Amygdala (tissue), 56 donors: ENCODE measurements at places on chromosomes 12 and 14.

DNA sequence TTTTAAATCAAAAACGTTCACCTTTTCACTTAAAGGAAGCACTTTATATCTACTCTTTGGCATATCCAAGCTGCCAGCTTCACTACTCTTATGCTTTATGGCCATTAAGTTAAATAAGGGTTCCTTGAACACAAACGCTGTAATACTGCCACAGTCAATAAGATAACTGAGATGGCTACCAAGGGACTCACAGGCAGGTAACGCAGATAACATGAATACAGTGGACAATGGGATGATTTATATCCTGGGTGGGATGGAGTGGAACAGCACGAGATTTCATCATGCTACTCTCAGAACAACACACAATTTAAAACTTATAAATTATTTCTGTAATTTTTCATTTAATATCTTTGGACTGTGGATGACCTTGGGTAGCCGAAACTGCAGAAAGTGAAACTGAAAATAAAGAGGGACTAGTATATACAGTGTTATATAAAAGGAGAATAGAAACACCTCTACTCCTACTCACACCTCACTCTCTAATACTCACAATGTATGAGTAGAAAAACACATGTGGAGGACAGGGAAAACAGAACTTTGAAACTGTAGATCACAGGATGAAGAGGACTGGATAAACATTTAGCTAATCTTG, 367.3 kb downstream of the C12orf50 start:
- no peak for DNase-seq

DNA sequence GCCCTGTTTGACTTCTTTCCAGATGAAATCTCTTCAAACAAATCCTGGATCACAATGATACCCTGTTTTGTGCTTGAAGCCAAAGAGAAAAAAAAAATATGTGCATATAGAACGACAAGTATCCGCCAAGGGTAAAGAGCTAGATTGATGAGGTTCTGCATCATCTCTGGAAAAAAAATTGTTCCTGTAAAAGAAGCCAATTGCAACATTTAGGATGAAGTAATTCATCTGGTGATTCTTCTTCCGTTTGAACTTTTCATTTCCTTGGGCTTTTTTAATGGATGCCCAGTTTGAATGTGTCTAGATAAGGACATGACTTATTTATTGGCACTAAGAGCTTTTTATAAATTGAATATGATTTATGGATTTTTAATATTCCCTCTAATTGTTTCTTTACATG, 38.1 kb upstream of the NPAS3 start:
- no peak for DNase-seq

DNA sequence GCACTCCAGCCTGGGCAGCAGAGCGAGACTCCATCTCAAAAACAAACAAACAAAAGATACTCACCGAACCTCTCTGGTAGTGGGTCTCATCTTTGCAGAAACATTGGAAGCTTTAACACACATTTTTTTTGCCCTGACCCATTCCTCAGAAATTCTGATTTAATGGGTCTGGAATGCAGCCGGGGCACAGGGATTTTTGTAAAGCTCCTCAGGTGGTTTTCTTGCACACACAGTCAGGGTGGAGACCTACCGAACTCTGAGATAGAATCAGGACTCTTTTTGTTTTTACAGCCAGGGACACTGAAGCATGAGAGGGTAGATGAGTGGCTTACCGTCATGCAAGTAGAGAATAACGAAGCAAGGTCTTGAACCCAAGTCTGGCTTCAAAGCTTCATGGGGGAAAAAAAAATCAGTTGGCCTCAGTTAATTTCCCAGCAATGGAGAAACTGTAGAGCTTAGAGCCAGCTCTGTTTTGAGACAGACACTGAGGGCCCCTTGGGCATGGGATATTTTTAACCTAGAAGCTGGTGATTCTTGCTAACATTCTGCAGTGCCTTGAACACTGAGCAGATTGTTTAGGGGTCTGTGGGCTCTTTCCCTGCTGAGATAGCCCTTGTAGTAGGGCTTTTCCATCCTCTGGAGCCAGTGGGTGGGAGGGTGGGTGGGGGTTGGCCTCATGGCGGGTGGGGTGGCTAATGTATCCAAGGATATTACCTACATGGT, 4.8 kb downstream of the RNU4-2 start:
- DNase-seq: no peak

DNA sequence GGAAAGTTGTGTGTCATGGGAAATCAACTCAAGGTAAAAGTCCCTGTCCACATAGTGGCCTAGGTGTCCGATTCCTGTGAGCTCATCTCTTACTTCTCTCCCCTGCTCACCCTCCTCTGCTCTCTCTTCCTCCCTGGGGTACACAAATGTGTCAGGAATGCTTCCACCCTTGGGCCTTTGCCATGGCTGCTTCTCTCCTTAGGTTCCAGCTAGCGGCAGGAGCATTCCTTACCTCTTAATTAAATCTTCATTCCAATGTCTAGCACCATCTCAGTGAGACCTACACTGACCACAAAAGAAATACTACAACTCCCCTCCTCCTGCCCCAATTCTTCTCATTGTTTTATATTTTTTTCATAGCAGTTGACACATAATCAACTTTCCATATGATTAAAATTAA, 298.6 kb downstream of the PDZRN4 start:
- no peak for DNase-seq

DNA sequence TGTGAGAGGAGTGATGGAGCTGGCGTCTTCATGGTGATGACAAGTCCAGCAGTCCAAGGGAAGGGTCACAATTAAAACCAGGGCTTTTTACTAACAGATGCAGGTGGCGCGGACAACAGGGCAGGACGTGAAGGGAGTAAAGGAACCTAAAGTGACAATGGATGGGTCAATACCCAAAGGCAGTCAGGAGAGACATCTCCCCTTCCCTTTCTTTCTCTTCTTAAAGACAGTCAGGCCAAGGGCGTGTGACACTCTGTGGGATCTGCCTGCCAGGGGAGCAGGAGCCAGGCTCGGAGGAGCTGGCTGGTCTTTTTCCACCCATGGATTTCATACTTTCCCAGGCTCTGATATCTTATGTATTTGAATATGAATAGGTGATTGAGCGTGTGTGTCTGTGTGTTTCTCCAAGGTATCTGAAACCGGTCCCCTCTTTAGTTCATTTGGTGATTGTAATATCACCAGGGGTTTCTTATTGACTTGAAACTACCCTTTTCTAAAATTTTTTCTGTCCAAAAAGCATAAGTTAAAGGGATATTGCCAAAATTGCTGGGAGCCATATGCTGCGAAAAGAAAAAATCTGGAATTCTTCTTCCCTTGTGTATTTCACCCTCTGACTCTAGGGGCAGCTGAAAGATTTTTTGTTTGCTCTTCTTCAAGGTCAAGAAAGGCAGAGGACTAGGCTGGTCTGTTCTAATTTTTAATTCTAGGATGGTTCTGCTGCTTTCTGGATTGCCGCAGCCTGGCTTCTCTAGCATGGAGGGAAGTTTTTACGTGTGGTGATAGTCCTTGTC, 61.8 kb downstream of the FBXL14 start:
- DNase-seq: no peak

GRCh38 chr14:80718940-80719339, 222.6 kb downstream of the CEP128 start:
- DNase-seq: no peak

- no peak for DNase-seq
Measured at GRCh38 chr14:96627386-96627785, 125.2 kb downstream of the PAPOLA start.

- DNase-seq: peak; percentile 89
Measured at GRCh38 chr12:124655698-124656516, 88.5 kb upstream of the NCOR2 start.

DNA sequence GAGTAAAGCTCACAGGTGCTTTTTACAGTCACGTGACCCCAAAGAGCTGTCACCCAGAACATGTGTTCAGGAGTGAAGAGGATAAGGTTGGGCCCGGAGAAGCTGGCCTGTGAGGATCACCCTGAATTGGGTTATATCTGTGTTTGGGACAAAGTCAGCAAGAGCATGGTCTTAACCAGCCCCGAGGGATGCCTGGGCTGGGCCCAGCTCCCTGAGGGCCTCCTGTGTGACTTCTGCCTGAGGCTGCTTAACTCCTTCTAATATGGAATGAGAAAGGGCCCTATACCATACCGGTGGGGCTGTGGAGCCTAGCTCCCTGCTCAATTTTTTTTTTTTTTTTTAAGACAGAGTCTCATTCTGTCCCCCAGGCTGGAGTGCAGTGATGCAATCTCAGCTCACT, 2.5 kb downstream of the CDCA4 start:
- no peak for DNase-seq

DNA sequence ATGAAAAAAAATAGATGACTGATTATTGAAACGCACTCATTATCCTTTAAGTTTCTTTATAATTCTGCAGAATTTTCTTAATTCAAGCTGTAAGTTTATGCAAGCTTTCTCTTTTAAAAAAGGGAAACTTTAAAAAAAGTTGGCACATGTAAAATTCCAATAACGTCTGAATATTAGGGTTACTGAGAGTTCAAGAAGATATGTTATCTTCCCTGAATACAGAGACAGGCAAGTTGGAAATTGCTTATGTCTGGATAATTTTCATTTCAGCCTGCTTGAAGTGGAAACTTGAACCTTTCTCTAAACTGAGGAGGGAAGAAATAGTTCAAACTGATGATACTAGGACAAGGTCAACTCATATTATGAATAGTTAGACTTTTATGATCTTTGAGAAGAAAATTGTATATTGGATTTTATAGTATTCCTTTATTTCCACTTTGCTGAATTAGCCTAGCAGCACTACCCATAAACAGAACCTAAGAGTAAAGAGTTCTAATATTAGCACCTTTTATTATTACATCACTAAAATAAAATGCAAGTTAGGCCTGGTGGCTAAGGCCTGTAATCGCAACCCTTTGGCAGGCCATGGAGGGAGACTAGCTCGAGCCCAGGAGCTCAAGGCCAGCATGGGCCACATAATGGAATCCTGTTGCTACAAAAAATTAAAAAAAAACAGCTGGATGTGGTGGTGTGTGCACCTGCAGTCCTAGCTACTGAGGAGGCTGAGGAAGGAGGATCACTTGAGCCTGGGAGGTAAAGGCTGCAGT, 288.0 kb downstream of the TRHDE start:
- DNase-seq: no peak

GRCh38 chr12:6378709-6379472, 3.5 kb upstream of the SCNN1A start:
- DNase-seq: no peak

GRCh38 chr12:25434515-25434914, 118.6 kb downstream of the LMNTD1 start:
- DNase-seq: no peak

DNA sequence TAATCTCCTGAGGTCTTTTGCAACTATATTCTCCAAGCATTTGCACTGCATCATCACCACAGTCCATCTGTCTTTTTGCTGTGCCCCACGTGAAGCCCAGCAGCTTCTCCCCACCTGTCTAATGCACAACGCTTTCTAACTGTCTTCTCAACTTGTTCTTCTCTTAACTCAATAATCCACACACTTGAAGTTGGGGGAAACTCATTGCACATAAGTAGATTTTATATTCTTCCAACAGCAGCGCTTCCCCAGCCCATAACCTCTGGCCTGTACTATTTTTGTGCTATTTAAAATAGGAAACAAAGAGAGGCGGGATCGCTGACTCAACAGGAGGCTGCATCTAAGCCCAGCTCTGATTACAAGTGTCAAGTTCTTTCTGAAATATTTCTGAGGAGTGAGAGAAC, 226.7 kb downstream of the GXYLT1 start:
- DNase-seq: no peak

- no peak for DNase-seq
Measured at GRCh38 chr12:92175961-92176360, 30.3 kb upstream of the BTG1 start.

DNA sequence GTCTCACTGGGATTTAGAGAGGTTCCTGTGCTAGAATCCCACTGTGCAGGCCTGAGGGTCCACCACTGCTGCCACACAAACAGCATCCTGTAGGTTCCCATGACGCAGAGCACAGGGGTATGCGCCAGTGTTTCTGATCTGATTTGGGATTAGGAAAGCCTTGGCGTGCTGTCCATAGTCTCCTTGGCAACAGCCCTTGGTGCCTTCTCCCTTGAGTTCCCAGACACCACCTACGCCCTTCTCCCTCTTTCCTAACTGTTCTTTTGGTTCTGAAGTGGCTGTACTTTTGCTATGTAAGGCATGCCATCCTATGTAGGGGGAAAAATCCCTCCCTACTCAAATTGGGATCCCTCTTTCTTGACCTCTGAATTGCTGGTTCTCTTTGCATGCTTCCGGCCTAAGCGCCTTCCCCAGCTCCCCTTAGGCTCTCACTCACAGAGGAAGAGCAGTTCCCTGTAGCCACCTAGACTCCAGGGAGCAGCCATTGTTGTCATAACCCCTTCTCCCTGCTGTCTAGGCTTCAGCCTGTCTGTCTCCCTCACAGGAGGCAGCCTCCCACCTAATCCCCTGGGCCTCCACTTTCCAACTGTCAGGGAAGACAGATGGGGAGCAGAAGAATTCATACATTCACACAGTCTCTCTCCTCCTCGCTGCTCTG, 14.8 kb upstream of the RIC8B start:
- no peak for DNase-seq

DNA sequence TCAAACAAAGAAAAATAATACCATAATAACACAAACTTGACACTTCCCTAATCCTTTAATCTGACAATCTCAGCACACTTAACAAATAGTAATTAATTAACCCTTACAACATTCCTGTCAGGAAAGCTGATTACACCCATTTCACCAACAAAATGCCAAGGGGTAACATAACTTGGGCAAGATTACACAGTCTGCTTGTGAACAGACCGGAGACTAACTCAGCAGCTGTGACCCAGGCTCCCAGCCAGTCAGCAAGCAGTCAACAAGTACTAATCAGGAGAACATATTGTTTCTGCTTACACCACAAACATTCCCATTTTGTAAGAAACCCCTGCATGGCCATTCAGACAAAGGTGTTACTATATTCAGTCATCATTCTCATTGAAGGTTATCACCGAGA, 592.5 kb upstream of the FLRT2 start:
- DNase-seq: no peak

DNA sequence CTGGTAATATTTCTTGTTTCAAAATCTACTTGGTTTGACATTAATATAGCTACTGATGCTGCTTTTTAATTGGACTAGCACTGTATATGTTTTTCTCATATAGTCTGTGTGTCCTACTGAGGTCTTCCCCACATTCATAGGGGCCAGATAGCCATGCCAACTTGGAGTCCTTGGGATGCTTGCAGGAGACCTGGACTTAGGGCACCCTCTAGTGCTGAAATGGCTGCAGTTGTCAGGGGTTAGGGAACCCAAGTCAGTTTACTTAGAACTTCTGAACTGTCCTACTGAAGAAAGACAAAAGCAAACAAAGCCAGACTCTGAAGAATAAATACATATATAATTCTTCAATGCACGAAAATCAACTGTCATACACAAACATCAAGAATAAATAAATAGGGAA, 279.9 kb upstream of the SYT1 start:
- no peak for DNase-seq
